ENCODE measurements at places on chromosomes 3 and 15.

- no peak for DNase-seq
Observed at GRCh38 chr15:72242775-72243370, 11.9 kb upstream of the PKM start.

GRCh38 chr15:31392761-31393401 is 66.2 kb downstream of the KLF13 start:
- DNase-seq: no peak

DNA sequence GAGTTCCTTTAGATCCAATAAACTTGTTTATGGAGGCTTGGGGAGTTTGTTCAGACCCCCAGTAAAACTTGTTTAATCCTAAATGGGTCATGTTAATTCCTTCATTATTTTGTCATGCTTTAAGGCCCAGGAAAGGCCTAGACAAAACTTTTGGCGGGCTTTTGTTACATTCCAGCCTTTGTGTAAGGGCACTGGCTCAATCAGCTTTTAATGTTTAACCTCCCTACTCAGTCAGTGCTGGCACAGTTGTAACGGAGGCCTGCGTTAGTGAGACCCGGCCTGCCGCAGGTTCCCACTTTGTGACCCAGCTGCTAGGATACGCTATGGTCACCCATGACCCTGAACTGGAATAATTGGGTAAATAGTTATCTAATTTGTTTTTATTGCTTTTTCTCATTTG is 59.2 kb downstream of the OXSM start:
- DNase-seq: no peak

DNA sequence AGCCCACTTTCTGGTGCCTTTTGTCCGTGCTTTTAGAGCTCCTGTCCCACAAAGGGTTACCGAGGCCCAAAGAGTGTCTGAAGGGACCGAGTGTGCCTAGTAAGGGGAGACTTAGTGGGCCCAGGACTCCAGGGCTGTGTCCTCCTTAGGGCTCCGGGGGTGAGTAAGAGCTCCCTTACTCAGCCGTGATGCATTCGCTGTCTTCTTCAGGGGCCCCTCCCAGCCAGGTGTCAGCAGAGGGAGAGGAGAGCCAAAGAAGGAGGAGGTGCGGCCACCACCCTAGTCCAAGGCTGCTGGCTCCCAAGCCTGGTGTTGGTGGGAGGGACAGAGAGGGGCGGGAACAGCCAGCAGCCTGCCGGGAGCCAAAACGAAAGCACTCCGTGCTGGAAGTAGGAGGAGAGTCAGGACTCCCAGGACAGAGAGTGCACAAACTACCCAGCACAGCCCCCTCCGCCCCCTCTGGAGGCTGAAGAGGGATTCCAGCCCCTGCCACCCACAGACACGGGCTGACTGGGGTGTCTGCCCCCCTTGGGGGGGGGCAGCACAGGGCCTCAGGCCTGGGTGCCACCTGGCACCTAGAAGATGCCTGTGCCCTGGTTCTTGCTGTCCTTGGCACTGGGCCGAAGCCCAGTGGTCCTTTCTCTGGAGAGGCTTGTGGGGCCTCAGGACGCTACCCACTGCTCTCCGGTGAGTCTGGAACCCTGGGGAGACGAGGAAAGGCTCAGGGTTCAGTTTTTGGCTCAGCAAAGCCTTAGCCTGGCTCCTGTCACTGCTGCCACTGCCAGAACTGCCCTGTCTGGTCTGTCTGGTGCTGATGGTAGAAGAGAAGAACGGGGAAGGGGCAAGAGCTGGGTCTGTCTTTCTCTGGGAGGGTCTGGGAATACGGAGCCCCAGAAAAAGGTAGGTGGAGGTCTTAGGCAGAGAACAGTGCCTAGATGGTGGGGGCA is at the start of gene IL17RC:
IL17RC (plus strand) TSS at position 365 of the 947 bp plus-strand sequence; CDS start at position 583, 218 bp downstream.
- peak; percentile 83 for DNase-seq

GRCh38 chr3:28940530-28940929 is 340.3 kb upstream of the RBMS3 start:
- no peak for DNase-seq

GRCh38 chr15:74208901-74209559 is 6.4 kb upstream of the STRA6 start:
- DNase-seq: peak; percentile 72

DNA sequence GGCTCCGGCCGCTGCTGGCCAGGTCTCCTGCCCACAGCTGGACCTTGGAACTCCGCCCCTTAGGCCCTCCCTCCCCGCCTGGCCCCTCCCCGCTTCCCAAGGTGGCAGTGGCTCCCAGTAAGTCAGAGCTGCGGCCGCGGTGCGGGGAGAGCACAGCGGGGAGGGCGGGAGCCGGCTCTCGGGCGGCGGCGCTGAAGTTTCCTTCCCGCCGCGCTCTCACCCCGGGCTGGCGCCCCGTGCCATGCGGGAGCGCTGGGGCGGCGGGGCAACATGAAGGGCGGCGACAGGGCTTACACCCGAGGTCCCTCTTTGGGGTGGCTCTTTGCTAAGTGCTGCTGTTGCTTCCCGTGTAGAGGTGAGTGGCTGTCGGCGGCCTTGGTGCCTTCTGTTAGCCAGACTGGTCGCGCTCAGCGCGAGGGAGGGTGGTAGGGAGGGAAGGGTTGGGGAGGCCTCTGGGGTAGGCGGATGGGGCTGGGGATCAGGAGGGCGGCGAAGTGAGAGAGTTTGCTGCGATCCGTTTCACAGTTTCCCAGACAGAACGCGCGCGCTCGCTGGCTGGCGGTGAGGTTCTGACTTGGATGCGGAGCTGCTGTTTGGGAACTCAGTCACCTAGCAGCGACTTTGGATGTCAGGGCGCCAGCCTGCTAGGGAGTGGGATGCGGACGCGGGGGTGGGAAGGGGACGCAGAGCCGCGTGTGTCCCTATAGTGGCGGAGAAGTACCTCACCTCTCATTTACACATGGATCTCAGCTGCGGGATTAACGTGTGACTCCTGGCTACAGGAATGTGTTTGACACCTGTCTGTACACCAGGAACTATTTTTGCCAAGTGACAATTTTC is 145.5 kb upstream of the UMPS start:
- no peak for DNase-seq

DNA sequence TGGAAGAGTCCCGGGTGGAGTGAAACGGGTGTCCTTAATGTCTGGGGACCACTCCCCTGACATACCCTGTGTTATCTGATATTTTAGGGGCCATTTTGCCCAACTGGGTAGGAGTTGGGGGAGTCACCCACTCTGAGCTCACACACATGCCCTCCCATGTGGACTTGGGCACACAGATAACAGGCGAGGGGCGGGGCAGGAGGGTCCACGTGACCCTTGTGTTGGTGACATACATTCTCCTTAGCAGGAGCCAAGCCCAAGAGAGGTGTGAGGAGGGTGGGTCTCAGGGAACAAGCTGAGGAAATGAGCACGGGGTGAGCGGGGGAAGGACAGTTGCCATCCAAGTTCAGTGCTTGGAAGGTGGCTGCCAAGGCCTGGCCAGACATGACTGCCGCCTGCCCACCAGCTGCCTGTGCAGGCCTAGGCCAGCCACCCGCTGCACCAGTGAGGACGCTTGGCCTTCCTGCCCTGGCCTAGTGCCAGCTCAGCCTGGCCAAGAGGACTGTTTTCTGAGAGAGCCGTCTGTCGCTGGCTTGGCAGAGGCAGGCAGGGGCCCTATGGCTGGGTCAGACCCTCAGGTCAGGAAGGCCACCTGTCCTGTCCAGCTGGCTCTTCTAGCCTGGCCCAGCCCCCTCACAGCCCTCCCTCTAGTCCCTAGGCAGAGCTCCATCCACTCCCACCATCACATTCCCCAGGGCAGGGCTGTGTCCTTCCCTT is 31.3 kb upstream of the TMEM115 start:
- peak; percentile 35 for DNase-seq

- DNase-seq: no peak
Observed at GRCh38 chr15:82012908-82013307, 32.9 kb downstream of the MEX3B start.

DNA sequence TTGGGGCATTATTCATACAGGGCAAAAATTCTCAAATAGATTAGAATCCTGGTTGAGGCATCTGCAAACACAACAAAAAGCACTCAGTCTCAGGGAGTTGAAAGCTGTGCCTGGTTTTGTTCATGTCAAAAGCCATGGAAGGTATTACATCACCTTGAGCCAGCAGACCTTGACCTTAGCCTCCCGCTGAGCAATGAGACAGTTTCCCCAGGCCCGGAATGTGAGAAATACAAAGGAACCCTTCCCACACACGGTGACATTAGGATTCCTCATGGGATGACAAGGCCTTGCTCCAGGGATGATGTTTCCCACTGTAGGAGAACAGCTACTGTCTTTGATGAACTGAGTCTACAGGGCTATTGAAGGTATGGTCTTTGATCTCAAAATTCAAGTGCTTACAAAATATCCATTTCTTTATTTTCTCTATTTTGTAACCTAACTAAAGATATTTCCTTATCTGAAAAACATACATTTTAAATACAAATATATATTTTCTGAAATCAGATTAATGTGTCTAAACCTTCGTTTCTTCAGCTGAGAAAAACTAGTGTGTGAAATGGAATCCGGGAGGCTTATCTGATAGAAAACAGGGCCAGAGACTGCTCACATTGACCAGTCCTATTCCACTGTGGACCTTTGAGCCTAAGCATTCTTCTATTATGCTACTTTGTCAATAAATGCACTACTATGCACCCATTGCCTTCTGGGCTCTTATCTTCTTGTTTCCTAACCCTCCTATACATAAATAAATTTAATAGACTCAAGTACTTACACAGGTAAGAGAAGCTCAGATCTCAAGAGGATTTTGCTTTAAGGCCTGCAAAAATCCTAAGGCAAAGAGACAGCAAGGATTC is 298.2 kb downstream of the KBTBD8 start:
- no peak for DNase-seq

- no peak for DNase-seq
Observed at GRCh38 chr15:83276661-83277060, 7.8 kb downstream of the BNC1 start.

- no peak for DNase-seq
Observed at GRCh38 chr3:156350781-156351180, 204.1 kb downstream of the SSR3 start.

- no peak for DNase-seq
Observed at GRCh38 chr15:65363306-65363705, 14.5 kb downstream of the IGDCC3 start.

GRCh38 chr3:39193391-39193790 is 996 bp upstream of the XIRP1 start:
- no peak for DNase-seq
